ENCODE measurements at places on chromosomes 16 and 17. TPM values are rescaled to one million over a fixed set of nuclear protein-coding genes. Genes with fewer than 3 reads are reported as not detected.

The CHST4 gene
- not detected for polyA plus RNA-seq

The RNU2-1 gene
- polyA plus RNA-seq = not detected

The C17orf107 gene
- 2.1 TPM for polyA plus RNA-seq

The GRIN2C gene
- polyA plus RNA-seq = 0.04 TPM

The CBX8 gene
- polyA plus RNA-seq = 15.4 TPM

The IL34 gene
- polyA plus RNA-seq = 3.0 TPM

The MT2A gene
- not detected for polyA plus RNA-seq

The NSMCE1 gene
- 11.5 TPM for polyA plus RNA-seq

The SLC38A8 gene
- polyA plus RNA-seq = not detected

The ARHGAP44 gene
- 8.1 TPM for polyA plus RNA-seq

The TMEM106A gene
- 2.3 TPM for polyA plus RNA-seq

The PMP22 gene
- polyA plus RNA-seq = not detected

The CCL13 gene
- not detected for polyA plus RNA-seq

The ABCA10 gene
- 9.9 TPM for polyA plus RNA-seq
